Effector memory CD4-positive, alpha-beta T cell (primary cell): ENCODE measurements at places on chromosomes 6 and 20.

GRCh38 chr6:32889533-32889932 lies 35.5 kb downstream of the PSMB9 start:
- no peaks in the 10 kb centered on the region for H3K36me3 ChIP-seq
- no peak for DNase-seq
- no peaks in the 10 kb centered on the region for H3K4me1 ChIP-seq

- no peaks in the 10 kb centered on the region for H3K4me1 ChIP-seq
- no peaks in the 10 kb centered on the region for H3K36me3 ChIP-seq
- H3K27ac ChIP-seq: no peak overlapping the region
- no peak overlapping the region for H3K4me3 ChIP-seq
- no peak for DNase-seq
- no peaks in the 10 kb centered on the region for H3K27me3 ChIP-seq
Measured at GRCh38 chr6:83978324-83978734, 55.2 kb upstream of the MRAP2 start.

DNA sequence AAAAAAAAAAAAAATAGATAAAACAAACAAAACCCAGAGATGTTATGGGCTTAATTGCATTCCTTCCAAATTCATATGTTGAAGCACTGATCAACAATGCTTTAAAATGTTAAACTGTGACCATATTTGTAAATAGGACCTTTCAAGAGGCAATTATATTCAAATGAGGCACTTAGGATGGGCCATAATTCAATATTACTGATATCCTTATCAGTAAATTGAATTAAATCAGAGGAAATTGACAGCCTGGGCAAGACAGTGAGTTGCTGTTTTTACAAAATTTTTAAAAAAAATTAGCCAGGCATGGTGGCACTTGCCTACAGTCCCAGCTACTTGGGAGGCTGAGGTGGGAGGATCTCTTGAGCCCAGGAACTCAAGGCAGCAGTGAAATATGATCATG lies 364.1 kb downstream of the GJA1 start:
- DNase-seq: no peak
- H3K36me3 ChIP-seq: no peaks in the 10 kb centered on the region
- H3K4me1 ChIP-seq: no peaks in the 10 kb centered on the region

GRCh38 chr6:113018351-113019151 lies 671.4 kb downstream of the RFPL4B start:
- H3K4me1 ChIP-seq: no peaks in the 10 kb centered on the region
- H3K36me3 ChIP-seq: no peaks in the 10 kb centered on the region
- no peak overlapping the region for H3K27ac ChIP-seq
- H3K27me3 ChIP-seq: no peaks in the 10 kb centered on the region

DNA sequence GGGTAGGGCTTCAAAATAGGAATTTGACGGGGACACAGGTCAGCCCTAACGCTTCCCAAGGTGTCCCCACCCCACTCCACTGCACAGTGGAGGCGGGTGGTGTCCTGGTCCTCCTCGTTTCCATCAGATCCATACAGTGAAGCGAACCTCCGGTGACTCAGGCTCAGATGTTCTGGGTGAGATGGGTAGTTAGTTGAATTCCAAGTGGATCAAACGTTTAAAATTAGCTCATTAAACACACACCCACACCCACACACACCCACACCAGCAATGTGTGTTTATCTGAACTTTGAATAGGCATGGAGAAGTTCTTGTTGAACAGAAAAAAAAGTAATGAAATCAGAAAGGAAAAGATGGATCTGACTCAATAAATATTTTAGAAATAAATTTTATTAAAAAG lies 58.9 kb downstream of the CDH4 start:
- H3K4me1 ChIP-seq: no peaks in the 10 kb centered on the region
- no peaks in the 10 kb centered on the region for H3K36me3 ChIP-seq
- no peak overlapping the region for H3K4me3 ChIP-seq
- H3K27me3 ChIP-seq: no peaks in the 10 kb centered on the region

DNA sequence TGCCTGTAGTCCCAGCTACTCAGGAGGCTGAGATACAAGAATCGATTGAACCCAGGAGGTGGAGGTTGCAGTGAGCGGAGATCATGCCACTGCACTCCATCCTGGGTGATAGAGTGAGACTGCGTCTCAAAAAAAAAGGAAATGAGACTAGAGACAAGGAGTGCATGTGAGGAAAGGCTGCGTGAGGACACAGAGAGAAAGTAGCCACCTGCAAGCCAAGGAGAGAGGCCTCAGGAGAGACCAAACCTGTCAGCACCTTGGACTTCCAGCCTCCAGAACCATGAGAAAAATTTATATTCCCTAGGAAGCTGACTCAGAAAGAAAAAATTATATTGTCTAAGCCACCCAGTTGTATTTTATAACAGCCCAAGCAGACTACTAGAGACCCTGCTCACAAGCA lies 7.4 kb upstream of the BEND3 start:
- H3K27ac ChIP-seq: no peak overlapping the region

DNA sequence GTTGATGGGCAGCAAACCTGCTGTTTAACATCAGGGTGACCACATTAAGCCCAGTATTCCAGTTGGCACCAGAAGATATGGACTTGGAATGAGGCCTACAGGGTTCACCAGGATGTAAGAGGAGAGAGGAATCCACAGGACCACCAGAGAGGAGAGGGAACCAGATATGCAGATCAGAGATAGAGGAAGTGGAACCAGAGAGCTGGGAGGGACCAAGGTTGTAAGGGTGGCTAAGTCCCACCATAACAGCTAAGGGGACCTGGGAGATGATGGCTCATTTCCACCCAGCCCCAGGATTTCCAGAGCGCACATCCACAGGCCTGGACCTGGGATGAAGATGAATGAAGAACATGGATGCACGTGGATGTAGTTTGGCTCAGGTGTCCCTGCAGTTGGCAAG lies 11.1 kb downstream of the BTN2A1 start:
- no peak overlapping the region for H3K4me3 ChIP-seq
- peaks cover 53% of the 10 kb centered on the region for H3K36me3 ChIP-seq
- no peaks in the 10 kb centered on the region for H3K27me3 ChIP-seq
- no peak for DNase-seq
- peaks cover 9% of the 10 kb centered on the region for H3K4me1 ChIP-seq

DNA sequence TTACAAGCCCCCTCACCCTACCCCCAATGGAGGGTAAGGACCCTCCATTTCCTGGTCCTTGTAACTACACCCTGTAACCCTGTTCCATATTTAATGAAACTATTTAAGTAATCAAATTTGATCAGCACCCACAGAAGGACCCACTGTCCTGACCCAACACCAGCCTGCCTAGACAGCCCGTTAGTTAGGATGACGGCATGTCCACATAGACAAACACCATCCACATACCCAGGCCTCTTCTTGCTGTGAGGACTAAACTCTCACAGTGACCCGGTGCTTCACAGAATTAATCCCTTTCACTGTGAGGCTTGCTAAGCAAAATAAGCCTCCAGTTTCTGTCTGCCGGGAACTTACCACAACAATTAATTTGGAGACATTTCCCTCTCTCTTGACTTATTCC lies 32.8 kb upstream of the FOXQ1 start:
- no peaks in the 10 kb centered on the region for H3K36me3 ChIP-seq
- H3K4me1 ChIP-seq: no peaks in the 10 kb centered on the region
- no peak for DNase-seq
- no peaks in the 10 kb centered on the region for H3K27me3 ChIP-seq
- no peak overlapping the region for H3K27ac ChIP-seq
- no peak overlapping the region for H3K4me3 ChIP-seq

- H3K4me3 ChIP-seq: no peak overlapping the region
- no peak for DNase-seq
- H3K36me3 ChIP-seq: peaks cover 7% of the 10 kb centered on the region
- no peak overlapping the region for H3K27ac ChIP-seq
- no peaks in the 10 kb centered on the region for H3K4me1 ChIP-seq
Measured at GRCh38 chr6:70763754-70764510, 96.2 kb downstream of the SMAP1 start.

DNA sequence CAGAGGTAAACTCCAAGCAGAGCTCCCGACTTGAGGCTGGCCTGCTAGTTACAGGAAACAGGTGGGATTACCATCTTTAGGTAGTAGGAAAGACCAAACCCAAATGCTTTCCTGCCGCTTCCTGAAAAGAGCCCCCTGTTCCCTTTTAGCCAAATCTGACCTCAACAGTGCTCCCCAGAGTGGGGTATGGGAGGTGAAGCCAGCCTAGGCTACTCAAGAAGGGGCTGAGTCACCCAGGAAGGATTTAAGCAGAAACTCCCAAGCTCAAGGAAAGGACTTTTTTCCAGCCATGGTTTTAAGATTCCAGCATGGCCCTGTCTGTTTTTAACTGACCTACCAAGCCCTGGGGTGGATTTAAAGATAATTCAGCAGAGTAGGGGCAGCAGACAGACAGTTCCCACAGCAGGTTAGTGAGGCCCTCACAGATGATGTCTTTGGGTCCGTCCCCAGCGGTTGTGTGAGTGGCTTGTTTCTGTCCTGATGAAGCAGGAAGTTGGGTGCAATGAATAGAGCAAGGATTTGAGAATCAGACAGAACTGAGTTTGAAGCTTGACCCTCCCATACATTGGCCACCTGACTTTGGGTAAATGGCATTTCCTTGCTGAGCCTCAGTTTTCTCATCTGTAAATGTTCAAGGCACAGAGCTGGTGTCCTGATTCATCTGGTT lies 76.9 kb upstream of the MAFB start:
- H3K4me1 ChIP-seq: no peaks in the 10 kb centered on the region
- no peaks in the 10 kb centered on the region for H3K27me3 ChIP-seq
- DNase-seq: no peak
- no peak overlapping the region for H3K27ac ChIP-seq
- no peaks in the 10 kb centered on the region for H3K36me3 ChIP-seq

GRCh38 chr6:126377594-126378153 lies 37.8 kb downstream of the CENPW start:
- H3K4me3 ChIP-seq: no peak overlapping the region
- no peak for DNase-seq
- no peaks in the 10 kb centered on the region for H3K4me1 ChIP-seq
- H3K36me3 ChIP-seq: no peaks in the 10 kb centered on the region
